ENCODE measurements at places on chromosomes 5 and 9. TPM values are rescaled to one million over a fixed set of nuclear protein-coding genes. Genes with fewer than 3 reads are reported as not detected.

CFAP77 gene
- not detected for total RNA-seq

C5orf47 gene
- total RNA-seq = not detected

CBY3 gene
- not detected for total RNA-seq

LCN12 gene
- total RNA-seq = not detected

SH3GL2 gene
- total RNA-seq = 0.34 TPM

SV2C gene
- total RNA-seq = not detected

CAMK2A gene
- total RNA-seq = 0.45 TPM

CDH12 gene
- total RNA-seq = not detected

ANKRD18B gene
- total RNA-seq = 0.17 TPM

CCDC180 gene
- total RNA-seq = 0.30 TPM

MLANA gene
- total RNA-seq = not detected

PRDM9 gene
- not detected for total RNA-seq

NFIB gene
- total RNA-seq = 14.1 TPM

PTGR1 gene
- 124 TPM for total RNA-seq

CATSPER3 gene
- total RNA-seq = 0.30 TPM

SLC4A9 gene
- total RNA-seq = not detected

SURF1 gene
- total RNA-seq = 38.3 TPM

RNF44 gene
- 4.6 TPM for total RNA-seq

PCDHA3 gene
- total RNA-seq = not detected

OR13C4 gene
- total RNA-seq = not detected

ERAP2 gene
- total RNA-seq = 14.9 TPM

SHLD3 gene
- 1.3 TPM for total RNA-seq

ZDHHC21 gene
- total RNA-seq = 1.6 TPM

CCNJL gene
- 0.34 TPM for total RNA-seq

POC5 gene
- 13.8 TPM for total RNA-seq

TBC1D13 gene
- 12.3 TPM for total RNA-seq

TTC33 gene
- 5.8 TPM for total RNA-seq

FBN2 gene
- total RNA-seq = 52.6 TPM

TBCA gene
- 121 TPM for total RNA-seq

C9orf153 gene
- total RNA-seq = not detected

LCN10 gene
- not detected for total RNA-seq

C9orf152 gene
- total RNA-seq = not detected

LCN15 gene
- total RNA-seq = not detected

CCNO gene
- total RNA-seq = not detected

PCDHGA2 gene
- 0.50 TPM for total RNA-seq

NAIP gene
- total RNA-seq = 2.0 TPM

ANKRD18A gene
- under 0.01 TPM for total RNA-seq

PRSS3 gene
- 1.3 TPM for total RNA-seq

GALNT12 gene
- 5.5 TPM for total RNA-seq

LCP2 gene
- not detected for total RNA-seq

AP3S1 gene
- total RNA-seq = 112 TPM

UGT3A1 gene
- total RNA-seq = not detected

RHOBTB3 gene
- 91.3 TPM for total RNA-seq

SHISAL2B gene
- total RNA-seq = not detected

SEC16A gene
- total RNA-seq = 33.7 TPM

All from bronchus fibroblast of lung (primary cell).